RPMI7951 (cell line): ENCODE measurements at places on chromosomes 2 and 18. TPM values are rescaled to one million over a fixed set of nuclear protein-coding genes. Genes with fewer than 3 reads are reported as not detected.

Gene CCDC74A
- total RNA-seq, result 33.9 and 41.9 TPM in 2 replicates

DNA sequence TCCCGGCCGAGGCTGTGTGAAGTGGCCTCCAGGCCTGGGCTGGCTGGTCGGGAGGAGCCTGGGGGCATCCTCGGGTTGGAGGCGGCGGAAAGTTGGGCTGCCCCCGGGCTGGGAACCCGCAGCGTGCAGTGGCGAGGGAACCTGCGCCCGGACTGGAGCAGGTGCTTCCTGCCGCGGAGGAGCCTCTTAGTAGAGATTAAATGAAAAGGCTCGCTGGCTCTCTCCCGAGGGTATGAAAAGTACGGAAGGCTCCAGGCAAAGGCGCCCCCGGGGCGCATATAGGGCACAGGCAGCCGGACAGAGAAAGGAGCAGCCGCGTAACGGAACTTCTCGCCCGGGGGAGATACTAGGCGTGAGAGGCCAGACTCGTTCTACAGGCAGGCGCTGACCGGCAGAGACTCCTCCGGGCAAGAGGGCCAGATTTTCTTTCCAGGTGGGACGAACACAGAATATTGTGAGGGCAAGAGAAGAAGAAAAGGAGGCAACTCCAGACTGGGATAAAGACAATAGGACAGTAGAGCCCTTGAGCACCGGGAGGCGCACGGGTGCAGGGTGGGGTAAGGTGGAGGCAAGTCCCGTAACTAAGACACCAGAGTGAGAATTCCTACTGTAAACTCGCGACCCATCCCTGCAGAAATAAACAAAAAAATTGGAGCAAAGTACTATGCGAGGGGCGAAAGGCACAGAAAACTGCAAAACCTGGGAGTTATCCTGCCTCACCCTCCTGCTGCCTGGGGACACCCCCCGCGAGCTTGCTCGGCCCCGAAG, 816 bp downstream of the CDH2 start:
- peak; percentile 29 for DNase-seq

GRCh38 chr2:197414039-197414438, 20.8 kb downstream of the SF3B1 start:
- no peak for DNase-seq

Gene PMS1
- 27.3 and 30.3 TPM in 2 replicates for total RNA-seq

DNA sequence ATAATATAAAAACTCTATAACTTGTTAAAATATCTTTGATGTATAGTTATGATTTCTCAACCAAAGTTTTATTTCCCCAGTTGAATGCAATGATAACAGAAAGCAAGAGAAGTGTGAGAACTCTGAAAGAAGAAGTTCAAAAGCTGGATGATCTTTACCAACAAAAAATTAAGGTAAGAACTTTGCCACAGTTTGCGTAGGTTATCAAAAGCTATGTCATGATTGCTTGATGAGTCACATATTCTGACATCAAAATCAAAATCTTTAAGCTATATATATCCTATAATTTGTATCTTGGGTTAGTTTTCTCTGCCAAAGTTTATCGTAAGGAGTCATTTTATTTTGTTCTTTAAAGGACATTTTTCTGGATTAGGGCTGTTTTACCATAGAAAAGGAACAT, 35.0 kb downstream of the NDC80 start:
- no peak for DNase-seq

Gene EVA1A
- total RNA-seq, result 68.7 and 95.4 TPM in 2 replicates

Gene CWC22
- total RNA-seq, result 15.5 and 21.7 TPM in 2 replicates

Gene PRKAG3
- not detected in 2 replicates for total RNA-seq

Gene NEB
- total RNA-seq, result under 0.01 and 0.10 TPM in 2 replicates

Gene WNT10A
- total RNA-seq, result 0.72 and 1.4 TPM in 2 replicates

DNA sequence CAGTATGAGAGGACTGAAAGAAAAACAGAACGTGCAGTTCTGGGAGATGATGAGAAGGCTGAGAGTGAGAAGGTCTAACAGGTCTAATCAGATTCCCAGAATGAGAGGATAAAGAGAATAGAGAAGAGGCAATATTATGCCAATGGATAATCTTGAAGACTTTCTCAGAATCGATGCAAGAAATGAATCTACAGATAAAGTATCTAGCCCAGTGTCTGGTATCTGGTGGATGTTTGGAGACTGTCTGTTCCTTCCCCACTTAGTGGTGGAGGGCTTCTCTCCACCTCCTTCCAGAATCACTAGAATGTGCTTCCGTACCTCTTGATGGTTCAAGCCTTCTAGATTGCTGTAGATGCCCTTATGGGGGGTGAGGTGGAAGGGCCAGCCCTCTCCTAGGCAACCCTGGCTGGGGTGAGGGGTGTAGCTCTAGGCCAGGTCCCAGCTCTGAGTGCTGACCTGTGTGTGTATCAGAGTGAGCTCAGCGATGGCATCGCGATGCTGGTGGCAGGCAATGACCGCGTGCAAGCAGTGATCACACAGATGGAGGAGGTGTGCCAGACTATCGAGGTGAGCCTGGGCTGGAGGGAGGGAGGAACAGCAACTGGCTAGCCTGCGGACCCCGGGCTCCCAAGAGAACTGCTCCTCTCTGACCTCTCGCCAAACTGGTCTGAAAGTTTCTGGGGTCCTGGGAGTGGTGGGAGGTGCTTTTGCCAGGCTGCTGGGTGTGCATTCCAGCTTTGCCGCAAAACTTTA, 3.6 kb downstream of the UCN start:
- DNase-seq, result no peak

Gene STARD6
- 0.84 and 0.88 TPM in 2 replicates for total RNA-seq

Gene GPR155
- 2.4 and 2.9 TPM in 2 replicates for total RNA-seq

GRCh38 chr2:171316220-171316619, 117.6 kb downstream of the METTL8 start:
- DNase-seq, result no peak

Gene CACNB4
- total RNA-seq, result 0.10 and 0.12 TPM in 2 replicates

Gene TSN
- 75.6 and 77.5 TPM in 2 replicates for total RNA-seq

Gene IGFBP2
- total RNA-seq, result 3.5 and 6.4 TPM in 2 replicates

DNA sequence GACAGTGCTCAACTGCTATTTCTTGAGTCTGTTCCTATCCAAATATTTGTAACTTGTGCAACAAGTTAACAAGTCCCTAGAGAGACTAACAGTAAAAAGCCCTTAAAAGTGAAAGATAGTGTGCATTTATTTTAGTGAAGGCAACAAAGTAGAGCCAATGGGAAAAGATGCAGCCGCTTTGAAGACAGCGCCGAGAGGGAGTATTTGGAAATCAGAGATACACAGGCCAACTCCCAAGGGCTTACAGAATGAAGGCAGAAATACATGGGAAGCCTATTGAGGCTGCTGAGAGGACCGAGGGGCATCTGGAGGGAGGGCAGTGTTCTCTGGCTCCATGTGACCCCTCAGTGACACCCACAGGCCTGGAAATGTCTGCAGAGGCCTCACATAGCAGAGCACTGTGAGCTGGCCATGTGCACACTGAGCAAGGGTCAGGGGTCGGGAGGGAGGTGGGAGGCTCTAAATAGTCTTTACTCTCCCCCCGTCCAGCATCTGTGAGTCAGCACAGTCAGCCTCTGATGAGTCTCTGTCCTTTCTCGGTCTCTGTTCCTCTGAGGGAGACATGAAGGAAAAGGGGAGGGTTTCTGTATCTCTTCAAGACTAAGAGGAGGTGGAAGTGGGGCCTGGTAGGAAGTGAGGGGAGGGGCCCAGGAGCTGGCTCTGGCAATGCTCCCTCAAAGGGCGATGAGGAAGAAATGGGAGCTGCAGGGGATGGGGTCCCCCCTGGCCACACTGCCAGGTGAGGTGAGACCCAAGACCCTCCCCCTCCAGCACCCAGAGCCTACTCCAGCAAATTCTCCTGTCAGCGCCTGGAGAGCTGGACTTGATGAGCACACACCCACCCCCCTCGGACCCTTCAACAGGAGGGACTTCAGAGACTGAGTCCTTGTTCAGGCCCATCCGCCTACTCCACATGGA, 133.6 kb downstream of the SP3 start:
- DNase-seq, result no peak

Gene PAPOLG
- total RNA-seq, result 14.7 and 14.8 TPM in 2 replicates

- no peak for DNase-seq
These were observed 595 bp downstream of the PARD6G start for GRCh38 chr18:80246445-80247392.

- no peak for DNase-seq
These were observed 295.3 kb downstream of the LRRTM1 start for GRCh38 chr2:80009211-80009610.

DNA sequence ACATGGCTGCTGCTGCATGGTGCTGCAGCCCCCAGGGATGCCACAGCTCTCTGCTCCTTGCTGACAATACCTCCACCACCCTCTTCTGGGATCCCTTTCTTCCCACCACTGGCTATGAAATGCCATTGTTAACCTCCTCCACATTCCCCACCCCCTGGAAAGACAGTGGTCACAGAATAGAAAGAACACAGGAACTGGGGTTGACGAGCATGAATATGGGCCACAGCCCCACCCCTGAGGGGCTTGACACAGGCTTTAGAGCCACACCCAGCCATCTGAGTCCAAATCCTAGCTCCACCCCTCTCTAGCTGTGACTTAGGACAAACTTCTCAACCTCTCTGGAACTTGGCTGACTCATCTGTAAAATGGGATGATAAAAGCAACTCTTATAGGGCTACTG, 47.3 kb downstream of the TMEM163 start:
- peak; percentile 65 for DNase-seq

Gene TMEM37
- not detected in 2 replicates for total RNA-seq

Gene TUBB8B
- not detected in 2 replicates for total RNA-seq

- no peak for DNase-seq
These were observed 61.0 kb downstream of the BIN1 start for GRCh38 chr2:127045792-127046501.

Gene GDF7
- total RNA-seq, result not detected in 2 replicates

DNA sequence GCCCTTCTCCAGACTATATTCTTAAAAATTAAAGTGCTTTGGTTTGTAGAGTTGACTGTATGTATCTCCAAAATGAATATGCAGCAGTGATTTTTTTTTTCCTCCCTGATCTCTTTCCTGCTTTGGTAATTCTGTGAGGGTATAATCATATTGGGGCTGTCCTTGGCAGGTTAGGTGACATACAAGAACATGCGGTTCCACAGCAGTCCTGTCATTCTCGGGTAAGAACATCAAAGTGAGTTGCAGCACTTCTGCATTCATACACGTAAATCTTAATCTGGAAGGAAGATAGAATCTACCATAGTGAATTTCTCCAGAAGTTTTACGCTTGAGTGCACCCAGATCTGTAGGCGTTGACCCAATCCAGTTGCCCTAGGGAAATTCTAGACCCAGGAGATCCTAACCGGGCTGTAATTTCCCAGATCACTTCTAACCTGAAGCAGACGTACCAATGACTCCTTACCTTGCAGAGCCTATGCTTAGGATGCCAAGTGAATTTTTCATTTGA, 109.4 kb downstream of the PRPF40A start:
- no peak for DNase-seq

DNA sequence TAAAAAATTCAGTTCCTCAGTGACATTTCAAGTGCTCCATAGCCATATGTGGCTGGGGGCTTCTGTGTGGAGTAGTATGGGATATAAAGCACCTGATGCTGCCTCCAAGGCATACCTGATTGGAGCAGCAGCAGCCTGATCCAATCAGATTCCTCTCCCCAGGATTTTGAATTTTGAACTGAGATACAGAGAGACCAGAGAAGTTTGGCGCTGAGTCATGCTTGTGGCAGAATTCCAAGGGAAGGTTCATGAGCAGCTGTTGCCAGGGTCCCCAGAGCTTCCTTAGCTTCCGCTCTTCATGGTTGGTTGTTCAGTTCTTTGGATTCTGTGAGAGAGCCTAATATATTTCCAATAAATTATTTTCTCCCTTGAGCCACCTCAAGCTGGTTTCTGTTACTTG, 29.0 kb upstream of the CFAP36 start:
- DNase-seq, result peak; percentile 77

Gene SCN9A
- total RNA-seq, result under 0.01 and 0.12 TPM in 2 replicates

GRCh38 chr2:219369447-219369861, 18.3 kb downstream of the DNPEP start:
- DNase-seq, result peak; percentile 49

Gene ANKRD62
- total RNA-seq, result not detected in 2 replicates

- no peak for DNase-seq
These were observed 540.9 kb downstream of the DSC3 start for GRCh38 chr18:30501594-30501993.

Gene DUSP19
- 1.7 and 2.1 TPM in 2 replicates for total RNA-seq

GRCh38 chr18:44702594-44702993, 21.9 kb downstream of the SETBP1 start:
- DNase-seq, result no peak

DNA sequence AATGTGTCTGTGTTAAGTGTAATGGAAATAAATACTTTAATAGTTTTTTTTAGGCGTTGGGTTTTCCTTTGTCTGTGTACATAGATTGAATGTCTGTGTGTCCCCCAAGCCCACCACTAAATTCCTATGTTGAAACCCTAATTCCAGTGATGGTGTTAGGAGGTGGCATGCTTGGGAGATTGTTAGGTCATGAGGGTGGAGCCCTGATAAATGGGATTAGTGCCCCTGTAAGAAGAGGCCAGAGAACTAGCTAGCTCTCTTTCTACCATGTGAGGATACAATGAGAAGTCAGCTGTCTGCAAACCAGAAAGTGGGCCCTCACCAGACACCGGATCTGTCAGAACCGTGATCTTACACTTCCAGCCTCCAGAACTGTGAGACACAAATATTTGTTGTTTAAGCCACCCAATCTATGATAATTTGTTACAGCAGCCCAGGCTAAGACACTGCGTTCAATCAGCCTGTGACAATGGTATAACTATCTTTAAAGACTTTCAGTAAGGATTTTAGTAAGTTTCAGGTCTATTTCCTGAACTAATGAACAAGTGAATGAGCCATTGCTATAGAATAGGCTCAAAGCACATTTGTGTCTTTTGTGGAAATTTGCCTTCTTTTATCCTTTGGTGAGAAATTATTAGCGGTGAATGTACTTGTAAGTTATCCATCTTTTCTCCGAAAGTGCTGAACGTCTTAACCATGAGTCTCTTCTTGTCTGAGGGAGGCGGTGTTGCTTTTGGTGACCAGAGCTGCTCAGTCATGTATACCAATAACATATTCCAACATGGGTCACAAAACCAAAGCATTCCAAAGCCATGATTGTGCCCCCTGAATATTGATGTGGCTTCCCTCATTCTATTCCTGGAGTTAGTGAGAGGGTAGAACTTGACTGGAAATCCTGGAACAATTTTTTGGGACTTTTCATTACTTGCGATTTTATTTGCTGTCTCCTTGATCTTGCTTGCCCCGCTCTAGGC, 29.6 kb upstream of the IL1R1 start:
- DNase-seq, result peak; percentile 91

- DNase-seq, result no peak
These were observed 76.4 kb downstream of the TMEM247 start for GRCh38 chr2:46555646-46556234.

Gene GAL3ST2
- total RNA-seq, result not detected in 2 replicates

GRCh38 chr2:23824777-23825212, 102.1 kb downstream of the ATAD2B start:
- peak; percentile 56 for DNase-seq

DNA sequence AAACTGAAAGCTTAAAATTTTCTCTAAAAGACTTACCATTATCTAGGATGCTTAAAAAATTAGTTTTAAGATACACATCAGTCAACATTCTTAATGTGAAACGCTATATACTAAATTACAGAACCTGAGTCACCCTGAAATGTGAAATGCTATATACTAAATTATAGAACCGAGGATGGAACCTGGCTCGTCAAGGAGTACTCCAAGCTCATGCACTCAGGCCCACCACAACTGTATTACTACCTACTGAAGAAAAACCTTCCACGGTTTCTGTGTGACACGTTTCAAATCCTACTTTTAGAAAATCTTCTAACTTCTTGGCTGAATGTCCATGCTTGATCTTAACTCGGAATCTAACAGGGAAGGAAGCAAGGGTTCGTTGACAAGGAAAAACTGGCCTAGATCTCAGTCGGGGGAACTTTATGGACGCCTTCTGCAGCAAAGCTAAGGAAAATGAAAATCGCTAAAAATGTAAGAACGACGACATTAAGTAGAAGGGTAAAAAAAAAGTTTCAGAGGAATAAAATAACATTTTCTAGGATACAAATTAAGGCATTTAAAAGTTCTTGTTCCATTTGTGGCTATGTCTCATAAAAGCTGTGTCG, 1.4 kb downstream of the PRKD3 start:
- peak; percentile 2 for DNase-seq

Gene INHBB
- total RNA-seq, result 0.24 TPM in 1 of 2 replicates, not detected in the other
